Hepatocyte (in vitro differentiated cells): ENCODE measurements at places on chromosomes 2 and 18.
A peak's percentile ranks its signal among the peaks of the same experiment; 100 is the strongest.

- DNase-seq: no peak
These were observed 39.8 kb downstream of the HRH4 start for GRCh38 chr18:24500217-24500616.

- DNase-seq: no peak
These were observed 47.7 kb downstream of the ZNF516 start for GRCh38 chr18:76447258-76447890.

- DNase-seq: no peak
These were observed 18.2 kb upstream of the CCBE1 start for GRCh38 chr18:59715445-59715844.

DNA sequence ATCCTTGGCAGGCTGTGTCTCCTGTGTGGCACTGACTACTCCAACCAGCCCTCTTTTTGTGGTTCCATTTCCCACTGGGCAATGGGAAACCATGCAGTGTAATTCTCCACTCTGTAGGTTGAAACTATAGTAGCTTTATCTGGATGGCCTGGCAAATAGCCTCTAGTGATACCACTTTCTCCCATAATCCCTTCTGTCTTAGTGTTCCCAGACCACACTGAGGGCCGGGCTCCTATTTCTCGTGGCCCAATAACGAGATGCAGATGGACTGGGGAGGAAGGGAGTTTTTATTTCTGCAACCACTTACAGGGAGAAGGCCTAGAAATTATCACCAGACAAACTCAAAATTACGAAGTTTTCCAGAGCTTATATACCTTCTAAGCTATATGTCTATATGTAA, 24.7 kb downstream of the SKA1 start:
- DNase-seq: no peak

GRCh38 chr2:215241791-215242305, 70.0 kb upstream of the ATIC start:
- DNase-seq: no peak

- DNase-seq: no peak
These were observed 1224.7 kb upstream of the CELF4 start for GRCh38 chr18:38790303-38790702.

GRCh38 chr2:12624905-12625598, 91.7 kb upstream of the TRIB2 start:
- DNase-seq: no peak

DNA sequence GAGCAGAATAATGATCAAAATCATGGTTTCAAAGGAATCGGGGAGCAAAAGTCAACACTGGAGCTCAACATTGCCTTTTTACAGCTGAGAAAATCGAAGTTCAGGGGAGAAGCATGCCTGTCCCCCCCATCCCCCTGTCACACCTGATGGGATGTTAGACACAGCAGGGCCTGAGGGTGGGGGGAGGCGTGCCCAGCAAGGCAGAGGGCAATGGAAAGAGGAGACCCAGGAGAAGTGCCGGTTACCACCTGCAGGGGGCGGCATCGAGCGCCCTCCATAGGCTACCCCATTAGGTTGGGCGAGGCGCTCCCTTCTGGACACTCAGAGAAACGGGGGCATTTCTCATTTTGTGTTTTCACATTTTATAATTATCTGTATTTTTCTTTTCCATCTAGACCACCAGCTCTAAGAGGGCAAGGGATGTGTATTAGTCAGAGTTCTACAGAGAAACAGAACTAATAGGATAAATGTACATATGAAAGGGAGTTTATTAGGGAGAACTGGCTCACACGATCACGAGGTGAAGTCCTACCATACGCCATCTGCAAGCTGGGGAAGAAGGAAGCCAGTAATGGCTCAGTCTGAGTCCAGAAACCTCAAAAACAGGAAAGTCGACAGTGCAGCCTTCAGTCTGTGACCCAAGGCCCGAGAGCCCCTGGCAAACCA, 271.3 kb downstream of the LRATD1 start:
- peak; percentile 48 for DNase-seq

DNA sequence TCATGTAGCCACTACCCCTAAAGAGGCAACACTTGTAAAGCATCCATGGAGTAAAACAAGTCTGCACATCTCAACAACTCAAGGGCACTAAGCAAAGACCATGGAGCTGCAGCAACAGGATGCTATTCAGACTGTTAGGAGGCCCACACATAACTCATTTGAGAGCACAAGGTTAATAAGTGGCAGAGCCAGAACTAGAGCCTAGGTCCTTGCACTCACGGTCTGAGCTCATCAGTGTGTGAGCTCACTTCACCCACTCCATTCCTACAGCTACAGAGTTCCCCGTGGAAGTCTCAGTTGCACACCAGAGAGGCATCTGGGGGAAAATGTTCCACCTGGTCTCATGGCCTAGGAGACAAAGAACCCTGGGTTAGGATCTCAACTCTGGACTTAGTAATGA, 35.0 kb downstream of the TTC32 start:
- DNase-seq: no peak

DNA sequence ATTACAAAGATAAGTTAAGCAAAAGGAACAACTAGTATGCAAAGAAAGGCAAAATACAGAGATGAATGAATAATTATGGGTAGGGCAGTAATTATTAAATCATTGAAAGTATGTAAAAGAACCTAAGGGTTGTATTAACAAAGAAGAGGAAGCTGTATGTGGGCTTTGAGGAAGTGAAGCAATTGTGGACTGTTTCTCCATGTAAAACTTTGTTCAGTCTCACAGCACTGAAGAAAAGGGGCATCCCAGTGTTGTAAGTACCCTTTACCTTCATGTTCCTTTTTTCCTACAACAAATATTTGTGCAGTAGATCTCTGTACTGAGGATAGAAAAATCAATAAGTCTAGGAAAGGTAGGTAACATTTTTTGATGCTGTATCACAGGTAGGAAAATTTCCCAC, 388.7 kb upstream of the NRP2 start:
- no peak for DNase-seq

DNA sequence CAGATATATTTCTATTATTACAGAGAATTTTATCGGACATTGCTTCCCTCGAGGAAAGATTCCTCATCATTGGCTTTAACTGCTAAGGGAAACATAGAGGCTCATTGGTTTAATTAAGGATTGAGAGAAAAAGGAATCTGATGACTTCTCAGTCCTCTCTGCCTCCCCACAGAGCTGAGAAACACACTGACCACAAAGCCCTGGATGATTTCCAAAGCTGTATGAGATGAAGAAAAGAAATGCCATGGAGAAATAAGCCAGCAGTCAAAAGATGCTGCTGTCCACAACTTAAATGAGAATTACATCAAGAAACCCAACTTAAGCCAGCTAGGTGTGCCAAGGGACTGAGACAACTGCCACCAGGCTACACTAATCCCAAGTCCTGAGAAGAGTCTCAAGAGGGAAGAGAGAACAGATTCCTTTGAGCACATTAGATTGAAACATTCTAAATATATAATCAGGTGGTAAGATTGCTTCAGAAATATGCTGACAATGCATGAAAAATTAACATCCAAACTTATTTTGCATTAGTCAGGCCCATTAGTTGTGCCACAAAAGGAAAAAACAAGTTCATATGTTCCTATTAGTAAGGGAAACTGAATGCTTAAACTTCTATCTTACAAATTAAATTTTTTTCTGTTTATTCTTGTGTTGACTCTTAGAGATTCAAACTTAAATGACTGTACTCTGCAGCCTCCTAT, 308.1 kb upstream of the CYRIA start:
- no peak for DNase-seq

DNA sequence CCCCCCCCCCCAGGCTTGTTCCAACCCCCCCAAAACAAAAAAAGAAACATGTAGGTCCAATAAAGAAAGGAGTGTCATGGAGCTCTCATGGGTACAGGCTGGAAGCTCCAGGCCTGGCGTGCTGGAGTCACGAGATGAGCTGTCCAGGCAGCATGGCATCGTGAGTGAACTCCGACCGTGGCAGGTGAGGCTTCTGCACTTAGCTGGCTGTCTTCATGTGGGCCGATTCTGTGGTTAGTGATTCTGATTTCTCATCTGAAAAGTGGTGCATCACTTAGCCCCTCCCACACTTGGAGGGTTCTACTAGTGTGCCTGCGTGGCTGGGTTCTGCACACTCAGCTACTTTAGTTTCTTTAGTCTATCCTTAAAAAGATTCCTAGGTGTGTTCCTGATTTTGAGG, 126.4 kb upstream of the MGAT5 start:
- DNase-seq: no peak

GRCh38 chr18:73848656-73849055, 299.0 kb downstream of the FBXO15 start:
- no peak for DNase-seq

DNA sequence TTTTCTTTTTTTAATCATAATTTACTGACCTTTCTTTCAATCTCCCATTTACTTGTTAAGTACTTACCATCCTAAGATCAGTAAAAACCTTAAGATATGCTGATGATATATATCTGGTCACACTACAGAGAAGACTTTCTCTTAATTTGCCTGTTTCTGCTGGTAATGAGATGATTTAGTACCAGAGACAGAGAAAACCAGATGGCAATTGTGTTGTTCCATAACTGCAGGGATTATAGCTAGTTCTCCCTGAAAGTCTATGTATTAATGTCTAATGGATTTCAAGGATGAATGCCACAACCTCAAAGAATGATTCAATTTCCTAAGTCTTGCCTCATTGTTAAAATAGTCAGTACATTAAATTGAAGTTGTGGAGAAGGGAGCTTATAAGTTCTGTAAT, 40.3 kb downstream of the SNTG2 start:
- DNase-seq: no peak

DNA sequence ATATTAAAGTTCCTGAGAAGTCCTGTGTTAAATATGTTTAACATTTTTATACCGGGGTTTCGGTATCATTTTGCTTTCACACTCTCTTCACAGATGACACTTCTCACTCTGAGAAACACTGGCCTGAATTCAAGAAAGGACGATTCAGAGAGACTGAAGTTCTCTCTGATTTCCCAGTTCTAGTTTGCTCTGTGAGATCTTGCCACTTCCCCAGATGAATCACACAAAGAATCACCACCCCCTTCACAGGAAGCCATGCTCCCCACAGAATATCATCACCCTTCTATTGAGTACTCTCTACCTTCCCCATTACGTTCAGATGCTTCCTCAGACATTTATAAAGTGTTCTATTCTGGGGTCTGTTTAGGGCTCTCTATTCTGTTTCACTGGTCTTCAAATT, 16.1 kb upstream of the CD207 start:
- DNase-seq: no peak

DNA sequence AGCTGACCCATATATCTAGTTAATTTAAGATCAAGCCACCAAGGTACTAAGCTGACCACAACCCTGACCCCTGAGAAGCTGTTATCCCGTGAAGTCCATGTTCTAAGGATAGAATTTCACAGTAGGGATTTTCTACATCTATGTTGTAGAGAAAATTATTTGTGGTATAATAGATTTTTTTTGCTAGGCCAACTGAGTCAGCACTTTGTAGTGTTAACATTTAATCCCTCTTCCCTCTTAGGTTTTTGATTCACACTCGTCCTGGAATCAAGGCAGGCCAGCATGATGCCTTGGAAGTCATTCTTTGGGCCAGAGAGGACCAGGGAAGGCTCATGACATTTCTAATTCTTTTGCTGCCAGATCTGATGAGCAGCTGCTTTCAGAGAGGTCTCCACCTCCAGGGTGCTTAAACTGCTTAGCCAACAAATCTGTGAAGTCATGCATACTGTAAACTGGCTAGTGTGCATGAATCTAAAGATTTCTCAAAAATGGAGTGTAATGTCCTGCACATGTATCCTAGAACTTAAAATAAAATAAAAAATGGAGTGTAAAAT, 102.5 kb downstream of the RBM43 start:
- no peak for DNase-seq

DNA sequence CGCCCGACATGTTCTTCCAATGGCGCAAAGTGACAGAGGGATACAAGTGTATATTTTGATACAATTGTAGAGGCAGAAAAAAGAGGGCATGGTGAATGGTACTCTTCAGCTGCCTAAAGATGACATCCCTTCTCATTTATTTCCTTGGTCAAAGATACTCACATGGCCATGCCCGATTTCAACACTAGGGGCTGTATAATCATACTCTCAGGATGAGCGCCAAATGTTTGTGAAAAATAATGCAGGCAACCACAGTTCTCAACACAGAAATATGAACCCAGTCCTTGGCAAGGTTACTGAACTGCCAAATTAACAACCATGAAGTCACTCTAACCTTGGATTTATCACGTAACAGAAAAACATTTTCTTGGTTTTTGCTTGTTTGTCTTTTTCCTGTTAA, 204.4 kb downstream of the CCDC102B start:
- DNase-seq: no peak

- DNase-seq: no peak
These were observed 235.0 kb downstream of the CAMKMT start for GRCh38 chr2:44596537-44597320.

DNA sequence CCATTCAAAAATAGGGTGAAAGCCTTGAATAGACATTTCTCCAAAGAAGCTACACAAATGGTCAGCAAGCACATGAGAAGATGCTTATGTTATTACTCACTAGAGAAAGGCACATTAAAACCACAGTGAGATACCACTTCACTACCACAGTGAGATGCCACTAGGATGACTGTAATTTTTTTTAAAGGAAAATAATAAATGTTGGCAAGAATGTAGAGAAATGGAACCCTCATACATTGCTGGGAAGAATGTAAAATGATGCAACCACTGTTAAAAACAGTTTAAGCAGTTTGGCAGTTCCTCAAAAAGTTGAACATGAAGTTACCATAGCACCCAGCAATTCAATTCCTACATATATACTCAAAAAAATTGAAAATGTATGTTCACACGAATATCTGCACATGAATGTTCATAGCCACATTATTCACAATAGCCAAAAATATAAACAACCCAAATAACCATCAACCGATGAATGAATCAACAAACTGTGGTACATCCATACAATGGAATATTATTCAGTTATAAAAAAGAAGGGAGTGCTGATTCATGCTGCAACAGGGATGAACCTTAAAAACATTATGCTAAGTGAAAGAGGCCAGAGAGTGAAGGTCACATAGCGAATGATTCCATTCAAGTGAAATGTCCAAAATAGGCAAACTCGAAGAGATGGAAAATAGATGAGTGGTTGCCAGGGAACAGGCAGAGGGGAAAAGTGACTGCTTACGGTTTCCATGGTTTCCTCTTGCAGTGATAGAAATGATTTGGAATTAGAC, 156.2 kb upstream of the NDUFV2 start:
- DNase-seq: no peak
